Left ventricle myocardium superior (tissue), 1 donor: ENCODE measurements at places on chromosomes 12 and 14.
A peak's percentile ranks its signal among the peaks of the same experiment; 100 is the strongest.

DNA sequence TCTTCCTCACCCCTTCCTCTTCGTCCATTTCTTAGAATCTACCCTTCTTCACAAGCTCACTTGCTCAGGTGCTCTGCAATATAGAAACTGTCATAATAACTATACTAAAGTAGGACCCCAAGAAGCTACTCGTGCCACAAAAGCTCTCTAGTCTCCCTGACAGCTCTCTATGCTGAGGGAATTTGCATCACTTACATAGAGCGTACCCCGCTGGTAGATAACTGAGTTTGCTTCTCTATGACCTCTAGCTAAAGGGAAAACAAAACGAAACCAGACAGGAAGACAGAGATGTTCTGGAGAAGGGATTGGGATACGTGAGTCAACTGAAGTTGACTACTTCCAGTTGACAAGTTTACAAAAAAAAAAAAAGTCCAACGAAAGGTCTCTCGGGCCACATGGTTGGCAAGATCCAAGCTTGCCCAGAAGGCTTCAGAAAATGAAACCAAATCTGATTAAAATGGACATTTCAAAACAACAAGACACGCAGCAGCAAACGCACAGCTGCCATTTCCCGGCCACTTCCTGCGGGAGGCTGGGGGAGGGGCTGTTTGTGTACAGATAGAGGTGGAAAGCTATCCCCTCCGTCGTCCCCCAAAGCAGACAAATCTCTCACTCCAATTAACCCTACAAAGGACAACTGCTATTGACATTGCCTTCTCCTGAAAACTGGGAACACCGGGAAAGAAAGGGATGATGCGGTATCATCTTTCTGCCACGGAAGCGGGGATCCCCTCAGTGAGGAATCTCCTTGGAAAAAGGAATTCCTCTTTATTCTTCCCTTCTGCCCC is 1.3 kb downstream of the BAZ2A start:
- DNase-seq, result peak; percentile 76

DNA sequence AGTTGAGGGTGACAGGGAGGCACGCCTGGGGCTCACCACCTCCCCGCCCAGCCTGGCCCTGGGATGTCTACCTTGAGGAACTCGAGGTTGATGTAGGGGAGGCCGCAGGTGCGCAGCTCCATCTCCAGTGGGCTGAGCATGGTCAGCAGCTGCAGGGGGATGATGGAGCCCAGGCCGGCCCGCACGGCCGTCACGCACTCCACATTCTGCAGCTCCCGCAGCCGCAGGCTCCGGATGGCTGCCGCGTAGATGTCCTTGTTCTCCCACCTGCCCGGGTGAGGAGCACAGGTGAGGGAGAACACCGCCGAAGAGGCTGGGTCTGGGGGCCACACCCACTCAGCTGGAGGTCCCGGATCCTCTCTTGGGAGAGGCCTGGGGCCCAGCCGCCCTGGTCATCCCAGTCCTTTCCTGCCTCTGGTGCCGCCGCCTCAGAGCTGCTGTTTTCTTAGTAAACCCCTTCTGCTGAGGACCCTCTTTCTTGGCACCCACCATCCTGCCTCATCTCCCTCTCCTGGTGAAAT is 38.2 kb downstream of the TRAFD1 start:
- DNase-seq, result no peak

DNA sequence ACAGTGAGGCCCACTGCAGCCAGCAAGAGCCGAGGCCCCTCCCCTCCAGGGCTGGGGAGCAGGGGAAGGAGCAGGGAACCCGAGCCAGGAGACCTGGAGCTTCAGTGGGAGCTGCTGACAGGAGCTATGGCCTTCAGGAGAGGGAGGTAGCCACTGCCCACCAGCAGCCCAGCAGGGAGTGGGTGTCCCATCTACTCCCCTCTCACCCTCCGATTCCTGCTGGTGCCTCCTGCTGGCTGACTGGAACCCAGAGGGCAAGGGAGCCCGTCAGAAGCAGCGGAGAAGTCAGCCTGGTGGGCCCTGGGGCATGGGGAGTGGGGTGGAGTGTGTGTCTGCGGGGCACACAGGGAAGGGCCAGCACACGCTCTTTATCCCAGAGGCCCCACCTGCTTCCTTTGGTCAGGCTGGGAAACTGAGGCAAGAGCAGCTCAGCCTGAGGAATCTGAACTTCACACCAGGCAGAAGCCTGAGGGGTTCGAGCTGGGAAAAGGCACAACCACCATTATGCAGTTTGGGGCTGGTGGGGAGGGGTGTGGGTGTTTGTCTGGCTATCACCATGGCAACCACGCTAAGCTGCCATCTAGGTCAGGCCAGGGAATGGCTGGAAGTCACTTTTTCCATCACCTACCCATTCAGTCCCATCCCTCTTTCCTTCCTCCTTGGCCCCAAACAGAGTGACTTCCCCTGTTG is 36.8 kb upstream of the PLEKHG6 start:
- DNase-seq, result no peak

GRCh38 chr12:113577464-113578129 is 105.9 kb upstream of the LHX5 start:
- DNase-seq, result no peak

DNA sequence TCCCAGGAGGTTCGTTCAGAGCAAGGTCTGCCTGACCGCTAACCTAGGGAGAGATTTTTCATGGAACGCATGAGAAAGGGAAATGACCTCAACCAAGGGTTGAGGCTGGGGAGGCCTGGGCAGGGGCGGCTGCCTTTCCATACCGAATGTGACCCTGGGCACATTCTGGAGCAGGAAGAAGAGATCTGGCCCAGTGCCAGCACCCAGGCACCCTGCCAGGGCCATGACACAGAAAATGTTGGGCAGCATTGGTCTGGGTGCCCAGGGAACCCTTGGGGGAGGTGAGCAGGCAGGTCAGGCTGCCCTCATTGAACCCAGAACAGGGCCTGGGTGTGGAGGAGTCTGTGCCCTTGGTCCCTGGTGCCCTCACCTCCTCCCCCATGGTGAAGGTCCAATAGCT is 106.8 kb downstream of the CALM1 start:
- DNase-seq, result peak; percentile 43

- DNase-seq, result no peak
Measured at GRCh38 chr12:13099066-13099843, 4.2 kb downstream of the GSG1 start.

DNA sequence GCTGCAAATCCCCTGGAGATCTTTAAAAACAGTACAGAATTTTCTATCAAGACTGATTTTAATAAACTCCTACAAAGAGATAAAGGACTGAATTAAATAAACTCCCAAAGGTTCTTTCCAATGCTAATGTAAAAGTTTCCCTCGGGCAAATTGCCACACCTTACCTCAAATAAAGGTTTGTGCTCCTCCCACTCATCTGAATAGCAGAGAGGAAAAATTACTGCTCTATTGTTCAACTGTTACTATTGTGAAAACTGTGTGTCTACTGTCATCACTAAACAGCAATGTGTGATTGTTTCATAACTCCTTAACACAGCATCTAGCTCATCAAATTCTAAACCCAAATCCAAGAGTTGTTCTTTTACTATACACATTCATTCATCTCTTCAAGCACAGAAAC is 3.2 kb downstream of the SPTLC2 start:
- no peak for DNase-seq

DNA sequence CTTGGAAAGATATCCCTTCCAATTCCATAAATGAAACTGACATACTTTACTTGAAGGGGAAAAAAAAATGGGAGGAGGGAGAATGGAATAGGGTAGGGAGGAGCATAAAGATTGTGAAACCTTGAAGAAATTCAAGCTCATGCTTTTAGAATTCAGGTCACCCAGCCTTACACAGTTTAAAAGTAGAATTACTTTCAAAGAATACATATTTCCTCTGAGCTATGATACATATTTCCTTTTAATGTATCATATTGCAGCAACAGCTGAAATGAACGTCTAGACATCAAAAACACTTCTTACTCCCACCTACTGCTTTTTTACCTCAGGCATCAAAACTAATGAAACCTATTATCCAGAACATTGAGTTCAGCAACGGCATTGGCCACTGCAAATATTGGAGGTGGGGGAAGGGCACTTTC is 156.0 kb downstream of the MED13L start:
- no peak for DNase-seq

DNA sequence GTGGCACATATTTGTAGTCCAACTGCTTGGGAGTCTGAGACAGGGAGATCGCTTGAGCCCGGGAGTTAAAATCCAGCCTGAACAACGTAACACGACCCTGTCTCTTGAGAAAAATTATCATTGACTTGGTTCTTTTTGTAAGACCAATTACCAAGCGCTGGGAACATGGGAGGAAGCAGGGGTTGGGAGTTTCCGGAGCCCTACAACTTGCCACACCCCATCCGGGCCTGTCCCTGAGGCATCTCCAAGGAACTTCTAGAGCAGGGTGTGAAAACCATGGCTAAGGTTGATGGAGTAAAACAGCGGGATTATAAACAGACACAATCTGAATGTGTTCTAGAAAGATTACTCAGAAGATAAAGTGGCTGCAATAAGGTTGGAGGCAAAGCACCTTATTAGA is 10.3 kb downstream of the PLXNC1 start:
- no peak for DNase-seq

- DNase-seq, result peak; percentile 54
Measured at GRCh38 chr12:113274848-113275247, 53.6 kb downstream of the TPCN1 start.

DNA sequence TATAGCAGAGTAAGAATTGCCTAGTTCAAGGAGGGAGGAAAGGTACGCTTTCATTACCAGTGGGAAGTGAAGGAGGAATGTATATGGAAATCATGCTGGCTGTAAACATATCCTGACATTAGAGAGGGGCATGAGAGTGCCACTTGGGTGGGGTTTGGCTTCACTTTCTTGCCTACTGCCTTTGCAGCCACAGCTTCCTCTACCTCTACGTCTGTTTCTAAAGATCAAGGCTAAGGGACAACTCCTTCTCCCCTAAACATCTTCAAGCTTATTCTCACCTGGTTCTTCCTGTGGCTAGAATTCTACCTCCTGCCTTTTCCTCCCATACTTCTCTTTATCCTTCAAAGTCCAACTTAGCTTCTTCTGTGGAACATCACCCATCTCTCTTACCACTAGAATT is 58.0 kb downstream of the SUSD6 start:
- DNase-seq, result no peak

DNA sequence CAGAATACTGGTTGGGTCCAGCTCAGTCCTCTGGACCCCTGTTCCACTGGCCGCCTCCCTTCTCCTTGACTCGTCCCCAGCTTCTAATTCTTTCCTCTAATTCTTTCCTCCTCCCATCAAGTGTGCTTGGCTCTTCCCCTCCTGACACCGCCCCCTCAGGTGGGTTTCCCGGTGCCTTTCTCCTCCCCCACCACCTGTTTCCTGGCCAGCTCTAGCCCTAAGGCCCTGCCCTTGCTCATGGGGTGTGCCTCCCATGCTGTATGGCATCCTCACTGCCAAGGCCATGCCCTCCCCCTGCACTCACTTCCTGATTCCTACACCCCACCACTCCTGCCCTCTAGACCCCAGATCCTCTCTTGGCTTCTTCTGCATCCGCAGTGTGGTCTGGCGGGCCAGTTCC is 12.1 kb upstream of the EML1 start:
- DNase-seq, result no peak

DNA sequence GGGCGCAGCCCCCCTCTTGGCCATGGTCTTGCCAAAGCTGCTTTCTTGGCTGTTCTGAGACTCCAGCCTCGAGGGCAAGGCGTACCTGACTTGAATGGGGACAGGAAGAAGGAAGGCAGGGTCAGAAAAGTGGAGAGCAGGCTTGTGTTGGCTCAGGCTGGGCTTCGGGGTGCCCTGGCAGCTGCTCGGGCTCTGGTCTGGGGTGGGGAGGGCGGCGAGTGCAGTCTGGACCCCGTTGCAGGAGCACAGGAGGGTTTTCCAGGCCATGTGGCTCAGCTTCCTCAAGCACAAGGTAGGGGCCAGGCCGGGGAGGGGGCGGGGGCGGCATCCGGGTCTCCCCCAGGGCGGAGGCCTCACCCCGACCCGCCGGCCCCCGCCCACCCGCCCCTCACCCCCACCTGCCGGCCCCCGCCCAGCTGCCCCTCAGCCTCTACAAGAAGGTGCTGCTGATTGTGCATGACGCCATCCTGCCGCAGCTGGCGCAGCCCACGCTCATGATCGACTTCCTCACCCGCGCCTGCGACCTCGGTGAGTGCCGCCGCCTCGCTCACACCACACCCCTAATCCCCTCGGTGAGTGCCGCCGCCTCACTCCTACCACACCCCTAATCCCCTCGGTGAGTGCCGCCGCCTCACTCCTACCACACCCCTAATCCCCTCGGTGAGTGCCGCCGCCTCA is 4.2 kb downstream of the NOC4L start:
- no peak for DNase-seq

DNA sequence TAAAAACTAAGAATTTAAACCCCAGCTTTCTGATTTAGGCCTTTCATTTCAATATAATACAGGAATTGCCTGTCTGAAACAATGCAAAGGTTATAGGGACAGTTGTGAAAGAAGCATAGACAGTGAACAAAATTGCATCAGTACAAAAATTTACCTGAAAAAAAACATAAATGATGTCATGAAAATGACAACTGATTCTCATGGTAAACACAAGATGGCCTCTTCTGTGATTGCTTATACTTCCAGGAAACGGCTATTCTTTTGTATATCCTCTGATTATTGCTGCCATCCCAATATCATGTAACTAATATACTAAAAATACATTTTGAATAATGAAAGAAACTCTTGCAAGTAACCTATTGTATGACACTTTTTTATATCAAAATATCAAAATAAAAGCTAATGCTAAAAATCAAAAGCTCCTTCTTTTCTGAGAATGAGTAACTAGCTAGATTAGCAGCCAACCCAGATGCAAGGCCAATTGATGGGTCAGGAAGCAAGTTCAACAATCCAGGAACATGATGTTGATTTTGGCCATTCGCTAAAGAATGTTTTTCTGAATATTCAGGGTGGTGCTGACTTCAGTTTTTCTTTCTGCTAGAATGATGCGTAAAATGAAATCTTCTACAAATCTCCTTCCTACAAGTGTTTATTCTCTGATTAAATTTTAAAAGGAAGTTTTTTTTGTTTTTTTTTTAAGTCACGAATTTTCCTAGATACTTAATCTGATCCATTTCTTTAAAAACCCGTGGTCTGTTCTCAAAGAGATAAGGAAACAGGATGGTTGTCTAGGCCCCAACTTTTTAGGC is 83.6 kb downstream of the ALX1 start:
- DNase-seq, result no peak

DNA sequence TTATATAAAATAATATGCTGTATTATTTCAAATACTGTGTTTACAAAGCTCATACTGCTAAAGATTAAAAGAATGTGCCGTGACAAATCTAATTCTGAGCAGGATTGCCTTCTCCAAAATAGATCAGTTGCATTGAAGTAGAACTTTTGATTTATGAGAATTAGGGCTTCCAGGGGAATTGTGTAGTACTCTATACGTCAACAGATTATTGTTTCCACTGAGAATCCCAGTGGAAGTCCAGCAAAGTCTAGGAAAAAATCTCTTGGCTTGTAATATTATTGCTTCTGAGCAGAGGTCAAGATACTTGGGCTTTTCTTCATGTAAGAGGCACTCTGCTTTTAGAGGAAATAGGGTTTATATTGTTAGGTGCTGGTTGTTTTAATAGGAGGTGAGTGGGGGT is 133.9 kb downstream of the TRHDE start:
- no peak for DNase-seq

GRCh38 chr14:68316078-68316868 is 476.6 kb downstream of the ZFP36L1 start:
- no peak for DNase-seq

- no peak for DNase-seq
Measured at GRCh38 chr12:1758887-1759286, 61.5 kb upstream of the LRTM2 start.

- DNase-seq, result no peak
Measured at GRCh38 chr12:46360908-46361666, 11.5 kb downstream of the SLC38A2 start.

GRCh38 chr12:76299536-76300296 is 48.5 kb downstream of the BBS10 start:
- DNase-seq, result no peak
